Stimulated activated CD8-positive, alpha-beta memory T cell treated with anti-CD3 and anti-CD28 coated beads, Interleukin-4, amount 100 ng/mL, for 1 hour (primary cell): ENCODE measurements at places on chromosomes 11 and 22.

GRCh38 chr22:20996031-20996410, 5.9 kb downstream of the THAP7 start:
- DNase-seq, result no peak

DNA sequence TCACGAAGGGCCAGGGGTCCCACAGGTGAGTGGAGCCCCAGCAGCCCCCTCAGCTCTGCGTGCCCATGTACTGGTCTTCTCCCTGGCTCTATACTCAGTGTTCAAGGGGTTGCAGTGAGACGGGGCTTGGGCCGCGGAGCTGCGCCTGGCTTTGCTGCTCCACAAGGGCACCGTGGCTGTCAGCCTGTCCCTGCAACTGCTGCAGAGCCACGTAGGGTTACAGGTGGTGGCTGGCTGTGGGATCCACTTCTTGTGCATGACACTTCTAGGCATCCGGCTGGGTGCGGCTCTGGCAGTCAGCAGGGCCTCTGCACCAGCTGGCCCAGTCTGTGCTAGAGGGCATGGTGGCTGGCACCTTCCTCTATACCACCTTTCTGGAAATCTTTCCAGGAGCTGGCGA, 14.3 kb downstream of the MTFP1 start:
- DNase-seq, result no peak

DNA sequence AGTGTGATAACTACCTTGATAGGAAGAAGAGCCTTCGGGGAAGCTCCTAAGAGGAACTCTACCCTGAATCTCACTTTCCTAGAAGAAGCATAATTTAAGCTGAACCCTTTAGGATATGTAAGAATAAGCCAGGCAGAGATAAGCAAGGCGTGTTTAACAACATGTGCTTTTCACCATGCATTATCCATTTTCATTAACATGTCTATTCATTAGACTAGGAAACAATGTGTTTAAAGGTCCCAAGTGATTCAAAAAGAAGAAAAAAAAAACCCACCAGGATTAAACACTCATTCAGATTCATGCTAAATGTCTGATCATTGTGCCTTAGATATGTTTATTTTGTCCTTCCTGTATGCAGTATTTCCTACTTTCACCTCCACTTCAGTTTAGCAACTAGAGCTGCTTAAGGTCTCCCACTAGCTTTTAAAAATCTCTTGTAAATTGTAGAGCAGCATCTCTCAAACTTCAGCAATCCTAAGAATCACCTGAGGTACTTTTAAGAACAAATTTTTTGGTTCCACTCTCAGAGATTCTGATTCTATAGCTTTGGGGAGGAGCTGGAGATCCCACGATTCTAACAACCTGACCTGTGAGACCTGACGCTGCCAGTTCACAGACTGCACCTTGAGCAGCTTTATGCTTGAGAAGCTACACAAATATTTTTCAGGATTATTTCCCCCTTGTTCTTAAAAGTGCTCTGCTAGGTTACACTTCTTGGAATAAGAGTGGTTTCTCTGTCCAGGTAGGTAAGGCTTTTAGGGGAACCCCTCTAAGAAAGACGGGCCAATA, 955.4 kb upstream of the CCDC90B start:
- DNase-seq, result no peak

DNA sequence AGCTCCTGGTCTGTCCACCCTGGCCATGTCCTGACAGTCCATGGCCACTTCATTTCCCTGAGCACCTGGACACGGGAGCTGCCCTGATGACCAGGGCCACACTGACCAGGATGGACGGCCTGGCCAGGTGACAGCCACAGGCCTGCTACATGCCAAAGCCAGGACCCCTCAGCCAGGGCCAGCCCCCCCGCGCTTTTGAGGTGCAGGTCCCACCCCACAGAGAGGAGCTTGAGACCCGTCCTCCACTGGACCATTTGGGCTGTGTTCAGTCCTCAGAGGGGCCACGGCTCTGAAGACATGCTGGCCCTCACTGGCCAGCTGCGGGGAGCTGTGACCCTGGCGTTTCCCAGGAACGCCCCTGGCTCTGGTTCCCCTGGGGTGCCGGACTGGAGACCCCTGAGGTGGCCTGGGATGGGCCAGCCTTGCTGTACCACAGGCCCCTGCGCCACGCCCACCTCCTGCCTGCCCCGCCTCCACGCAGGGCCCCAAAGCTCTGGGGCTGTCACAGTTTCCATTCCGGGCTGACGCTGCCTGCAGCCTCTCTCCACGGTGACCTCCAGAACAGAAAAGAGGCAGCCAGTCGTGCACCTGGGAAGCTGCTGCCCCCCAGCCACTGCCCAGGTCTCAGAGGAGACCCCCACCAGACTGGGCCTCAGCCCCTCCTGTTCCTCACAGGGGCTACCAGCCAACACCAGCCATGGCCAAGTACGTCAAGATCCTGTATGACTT, 18.2 kb downstream of the EPS8L2 start:
- DNase-seq, result no peak

DNA sequence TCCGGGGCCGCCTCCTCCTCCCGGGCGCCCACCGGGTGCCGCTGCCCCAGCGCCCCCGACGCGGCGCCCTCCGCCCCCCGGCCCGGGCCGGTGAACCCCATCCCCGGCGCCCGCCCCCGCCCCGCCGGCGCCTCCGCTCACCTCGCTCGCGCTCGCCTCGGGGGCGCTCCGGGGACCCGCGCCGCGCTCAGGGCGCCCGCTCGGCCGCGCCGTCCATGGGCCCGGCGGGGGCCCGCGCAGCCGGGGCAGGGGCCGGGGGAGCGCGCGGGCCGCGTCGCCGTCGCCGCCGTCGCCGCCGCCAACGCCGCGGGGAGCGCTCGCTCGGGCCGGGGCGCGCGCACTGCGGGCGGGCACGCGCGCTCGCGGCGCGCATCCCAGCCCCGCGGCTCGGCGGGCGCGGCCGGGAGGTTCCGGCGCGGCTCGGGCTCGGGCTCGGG, 293 bp downstream of the DUSP8 start:
- DNase-seq, result no peak
